Common myeloid progenitor, CD34-positive (primary cell): ENCODE measurements at places on chromosomes 7 and 10.
A peak's percentile ranks its signal among the peaks of the same experiment; 100 is the strongest.

- DNase-seq = no peak
Observed at GRCh38 chr7:35969066-35969465, 168.2 kb downstream of the SEPTIN7 start.

DNA sequence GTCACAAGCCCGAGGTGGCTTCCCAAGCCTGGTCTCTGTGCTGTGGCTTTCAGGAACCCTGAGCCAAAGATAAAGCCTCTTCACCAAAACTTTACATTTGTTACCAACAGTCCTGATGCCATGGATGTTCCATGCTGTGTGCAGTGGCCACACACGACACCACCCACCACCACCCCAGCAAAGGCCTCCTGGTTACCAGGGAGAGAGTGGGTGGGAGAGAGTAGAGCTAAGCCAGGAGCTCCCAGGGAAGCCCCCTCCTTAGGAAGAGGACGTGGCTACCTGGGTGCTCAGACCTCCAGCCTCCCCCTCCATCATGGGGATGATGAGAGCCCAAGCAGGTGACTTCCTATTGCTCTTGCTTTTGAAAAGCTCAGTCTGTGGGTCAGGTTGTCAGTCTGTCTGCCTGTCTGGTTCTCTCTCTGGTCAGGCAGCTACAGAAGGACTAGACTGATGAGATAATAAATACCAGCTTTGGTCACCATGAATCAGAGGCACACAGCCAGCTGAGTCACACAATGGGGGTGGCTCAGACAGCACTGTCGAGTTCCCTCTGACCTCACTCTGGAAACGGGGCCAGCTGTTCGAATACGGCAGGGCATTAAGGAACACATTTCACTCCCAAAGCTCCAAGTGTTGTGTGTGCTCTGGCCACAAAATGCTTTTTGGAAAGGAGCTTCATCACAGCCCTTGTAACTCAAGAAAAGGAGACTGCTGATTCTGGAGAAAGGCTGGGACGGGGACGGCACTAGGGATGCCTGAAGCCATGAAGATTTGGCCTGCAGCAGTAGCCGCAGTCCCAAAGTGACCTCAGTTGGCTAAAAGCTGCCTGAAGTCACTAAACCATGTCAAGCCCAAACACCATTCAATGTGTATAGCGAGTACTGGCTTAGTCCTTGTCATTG lies 166.0 kb downstream of the FANK1 start:
- DNase-seq = no peak

DNA sequence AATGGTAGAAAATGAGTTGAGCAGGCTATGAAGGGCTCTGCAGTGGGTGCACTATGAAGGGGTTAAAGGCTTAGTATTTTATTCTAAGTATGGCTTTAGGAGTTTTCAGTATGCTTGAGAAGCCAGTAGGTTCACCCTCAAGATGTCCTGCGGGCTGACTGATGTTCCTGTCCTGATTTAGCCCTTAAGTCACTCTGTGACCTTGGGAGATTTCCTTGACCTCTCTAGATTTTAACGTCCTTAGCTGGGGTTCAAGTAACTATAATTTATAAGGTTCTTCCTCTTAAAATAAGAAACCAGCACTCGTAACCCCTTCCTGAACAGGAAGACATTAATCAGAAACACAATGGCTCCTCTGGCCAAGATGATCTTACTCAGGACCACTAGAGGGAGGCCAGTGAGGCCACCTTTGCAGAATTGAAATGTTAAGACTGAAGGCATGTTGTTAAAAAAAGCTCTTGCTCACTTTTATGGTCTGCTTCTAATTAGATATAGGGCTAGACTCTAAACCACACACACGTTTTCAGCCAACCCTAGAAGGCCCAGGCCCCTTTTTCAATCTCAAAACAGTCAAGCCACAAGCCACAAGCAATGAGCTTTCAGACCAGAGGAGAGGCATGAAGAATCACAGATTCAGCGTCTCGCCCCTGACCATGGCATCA lies 41.9 kb downstream of the CDK1 start:
- peak; percentile 60 for DNase-seq

DNA sequence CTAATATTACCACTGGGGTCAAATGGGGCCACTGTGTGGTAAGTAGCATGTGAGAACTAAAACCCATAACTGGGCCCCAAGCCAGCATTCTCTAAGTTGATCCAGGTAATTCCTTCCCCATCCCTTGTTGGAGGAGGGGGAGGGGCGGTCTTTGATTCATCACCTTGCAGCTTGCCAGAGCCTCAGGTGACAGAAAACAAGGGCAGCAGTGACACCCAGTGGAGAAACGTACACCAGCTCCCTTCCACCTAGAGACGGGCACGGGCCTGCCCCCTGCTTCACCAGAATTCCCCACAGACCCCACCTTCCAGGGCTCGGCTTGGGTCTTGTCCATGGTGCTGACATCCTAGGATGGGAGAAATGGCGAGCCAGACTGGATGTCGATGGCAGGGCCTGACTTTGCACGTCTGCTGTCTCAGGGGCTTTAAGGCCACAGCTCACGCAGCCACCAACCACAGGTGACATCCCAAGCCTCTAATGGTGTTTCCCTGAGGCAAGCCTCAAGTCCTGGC lies 102.0 kb downstream of the STRA8 start:
- peak; percentile 74 for DNase-seq

- DNase-seq = peak; percentile 47
Observed at GRCh38 chr10:100693821-100694220, 51.6 kb upstream of the PAX2 start.

GRCh38 chr10:19788075-19788686 lies 28.1 kb upstream of the PLXDC2 start:
- DNase-seq = peak; percentile 76

GRCh38 chr7:24297362-24297761 lies 13.4 kb downstream of the NPY start:
- DNase-seq = no peak

- DNase-seq = no peak
Observed at GRCh38 chr7:3493499-3493898, 192.4 kb downstream of the SDK1 start.

GRCh38 chr7:131381069-131381838 lies 53.6 kb downstream of the MKLN1 start:
- no peak for DNase-seq

- no peak for DNase-seq
Observed at GRCh38 chr7:136533732-136534131, 334.7 kb upstream of the CHRM2 start.
